ENCODE measurements at places on chromosomes 7 and 10. TPM values are rescaled to one million over a fixed set of nuclear protein-coding genes. Genes with fewer than 3 reads are reported as not detected.

The KLF14 gene
- polyA plus RNA-seq = not detected

The ADARB2 gene
- polyA plus RNA-seq = 0.30 TPM

The LRMDA gene
- 4.1 TPM for polyA plus RNA-seq

The WDR37 gene
- 7.7 TPM for polyA plus RNA-seq

The CALML5 gene
- not detected for polyA plus RNA-seq

The LRIT1 gene
- polyA plus RNA-seq = not detected

Measured in Purkinje cell (primary cell).